ENCODE measurements at places on chromosomes 5 and 9. TPM values are rescaled to one million over a fixed set of nuclear protein-coding genes. Genes with fewer than 3 reads are reported as not detected.

DNA sequence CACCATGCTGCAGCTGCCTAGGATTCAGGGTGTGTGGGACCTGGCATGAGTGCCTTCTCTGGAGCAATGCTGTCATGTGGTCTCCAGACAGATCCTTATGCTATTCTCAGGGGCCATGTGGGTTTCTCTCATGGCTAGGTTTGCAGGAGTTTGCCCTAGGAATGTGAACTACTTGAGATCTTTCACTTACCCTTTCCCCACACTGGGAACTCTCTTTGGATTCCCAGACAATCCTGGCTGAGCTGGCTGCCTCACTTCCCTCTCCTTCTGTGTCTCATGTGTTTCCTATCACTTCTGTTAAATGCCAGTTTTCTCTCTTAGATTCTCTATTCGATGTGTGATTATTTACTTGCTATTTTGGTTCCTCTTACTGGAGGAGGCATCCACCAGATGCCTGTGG is 270.2 kb upstream of the RASA1 start:
- DNase-seq, result no peak

GRCh38 chr5:173327084-173327947 is 898 bp downstream of the STC2 start:
- peak; percentile 78 for DNase-seq

GRCh38 chr5:77744116-77744515 is 32.0 kb downstream of the TBCA start:
- DNase-seq, result no peak

Gene SUSD3
- total RNA-seq, result 40.9 TPM

Gene CCDC69
- total RNA-seq, result 23.2 TPM

DNA sequence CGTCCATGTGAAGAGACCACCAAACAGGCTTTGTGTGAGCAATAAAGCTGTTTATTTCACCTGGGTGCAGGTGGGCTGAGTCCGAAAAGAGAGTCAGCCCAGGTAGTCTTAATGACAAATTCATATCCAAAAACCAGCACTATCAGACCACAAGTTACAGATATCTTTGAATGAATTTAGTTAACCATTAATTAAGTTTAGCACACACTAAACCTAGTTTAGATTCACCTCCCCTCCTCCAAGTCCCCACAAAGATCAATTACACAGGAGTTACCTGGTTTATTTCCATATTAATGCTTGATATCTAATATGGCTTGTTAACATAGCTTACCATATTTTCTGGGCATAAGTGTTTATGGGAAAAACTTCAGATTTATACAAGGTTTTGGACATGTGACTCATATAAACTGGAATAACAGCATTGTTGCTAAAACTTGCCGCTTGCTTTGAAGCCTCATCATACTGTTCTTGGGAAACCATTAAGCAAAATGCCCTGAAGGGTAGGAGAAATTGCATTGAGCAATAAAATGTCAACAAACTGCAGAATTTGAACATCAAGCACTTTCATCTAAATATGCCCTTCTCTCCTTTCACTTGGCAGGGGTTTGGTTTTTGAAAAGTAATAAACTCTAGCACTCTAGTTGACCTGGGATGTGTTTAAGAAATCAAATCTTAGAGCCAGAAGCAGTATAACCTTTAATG is 166.9 kb downstream of the SNCAIP start:
- DNase-seq, result no peak

DNA sequence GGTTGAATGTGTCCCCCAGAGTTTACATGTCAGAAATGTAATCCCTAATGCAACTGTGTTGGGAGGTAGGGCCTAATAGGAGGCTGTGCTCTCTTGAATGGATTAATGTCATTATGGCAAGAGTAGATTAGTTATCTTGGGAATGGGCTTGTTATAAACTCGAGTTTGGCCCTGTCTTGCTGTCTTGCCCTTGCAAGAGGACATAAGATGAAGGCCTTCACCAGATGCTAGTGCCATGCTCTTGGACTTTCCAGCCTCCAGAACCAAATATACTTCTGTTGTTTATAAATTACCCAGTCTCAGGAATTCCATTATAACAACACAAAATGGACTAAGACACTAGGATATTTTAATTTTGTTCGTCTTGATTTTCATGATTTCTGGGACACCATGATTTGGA is 5.4 kb downstream of the PIK3R1 start:
- no peak for DNase-seq

DNA sequence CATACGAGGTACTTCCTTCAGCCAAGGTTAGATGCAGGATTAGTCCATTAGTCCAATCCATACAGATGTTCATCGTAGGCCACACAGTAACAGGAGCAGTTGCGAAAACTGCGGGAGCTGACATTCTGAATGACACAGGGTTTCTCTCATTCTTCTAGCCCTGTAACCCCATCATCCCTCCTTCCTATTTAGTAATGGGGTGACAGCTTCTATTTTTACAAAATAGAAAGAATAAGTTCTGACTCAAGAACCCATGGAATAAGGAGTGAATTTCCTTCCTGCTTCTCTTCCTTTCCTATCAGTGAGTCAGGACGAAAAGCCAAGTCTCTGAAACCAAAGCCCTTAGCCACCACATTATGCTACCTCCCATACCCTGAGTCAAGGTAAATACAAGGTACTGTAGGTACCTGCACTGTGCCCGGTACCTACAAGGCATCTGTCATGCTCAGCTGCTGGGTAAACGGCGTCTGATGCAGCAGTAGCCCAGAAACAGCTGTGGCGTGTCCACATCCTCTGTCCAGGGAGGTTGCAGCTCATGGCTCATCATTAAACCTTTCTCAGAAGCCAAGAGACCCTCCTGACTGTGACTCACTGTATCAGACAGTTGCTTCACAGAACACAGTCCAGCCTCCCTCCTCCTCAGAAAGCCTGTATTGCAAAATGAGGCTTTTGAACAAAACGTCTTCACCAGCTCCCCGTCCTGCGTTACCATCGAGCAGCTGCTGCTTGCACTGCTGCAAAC is 84.2 kb downstream of the ESM1 start:
- no peak for DNase-seq

Gene SLC2A6
- total RNA-seq, result 3.2 TPM

Gene NRARP
- 12.9 TPM for total RNA-seq

- DNase-seq, result no peak
These were observed 238.5 kb upstream of the FBXL7 start for GRCh38 chr5:15261269-15261995.

Gene HTR1A
- total RNA-seq, result not detected

Gene PDZD2
- not detected for total RNA-seq

Gene LCN9
- not detected for total RNA-seq

- DNase-seq, result no peak
These were observed 12.6 kb downstream of the SLIT3 start for GRCh38 chr5:169288066-169288930.

DNA sequence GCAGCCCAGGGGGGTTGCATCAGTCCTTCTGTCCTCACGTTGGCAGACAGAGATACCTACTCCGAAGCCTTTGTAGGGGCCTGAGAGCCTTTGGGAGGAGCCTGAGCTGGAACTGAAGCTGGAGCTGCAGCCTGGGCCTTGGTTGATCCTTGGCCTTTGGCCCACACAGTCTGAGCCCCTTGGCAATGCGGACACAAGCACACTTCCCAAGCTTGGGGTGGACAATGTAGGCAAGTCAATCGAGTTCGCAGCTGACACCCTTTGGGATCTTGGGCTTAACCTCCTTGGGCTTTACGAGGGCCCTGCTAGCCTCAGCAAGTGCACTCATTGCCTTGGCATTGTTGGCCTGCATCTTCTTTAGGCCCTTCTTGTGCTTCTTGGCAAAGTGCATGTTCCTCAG is 5.9 kb downstream of the CSNK1A1 start:
- DNase-seq, result no peak

Gene CCL28
- 7.4 TPM for total RNA-seq

Gene PKN3
- 24.3 TPM for total RNA-seq

DNA sequence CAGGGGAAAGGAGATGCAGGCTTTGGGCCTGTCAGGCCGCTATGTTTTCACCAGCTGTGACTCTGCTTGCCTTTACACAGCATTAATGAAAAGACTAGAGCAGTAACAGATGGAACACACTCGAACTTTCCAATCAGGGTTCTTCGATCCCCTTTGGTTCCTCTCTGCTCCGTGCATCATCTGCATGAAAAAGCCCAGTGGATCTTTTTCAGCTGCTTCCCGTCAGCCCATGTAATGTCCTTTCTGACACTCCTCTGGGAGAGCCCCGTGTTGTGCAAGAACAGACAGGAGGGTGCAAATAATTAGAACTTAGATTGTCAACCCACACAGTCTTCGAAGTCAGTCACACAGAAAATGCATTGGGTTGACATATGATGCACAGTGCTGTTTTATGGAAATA is 448.9 kb upstream of the ZNF462 start:
- DNase-seq, result no peak

DNA sequence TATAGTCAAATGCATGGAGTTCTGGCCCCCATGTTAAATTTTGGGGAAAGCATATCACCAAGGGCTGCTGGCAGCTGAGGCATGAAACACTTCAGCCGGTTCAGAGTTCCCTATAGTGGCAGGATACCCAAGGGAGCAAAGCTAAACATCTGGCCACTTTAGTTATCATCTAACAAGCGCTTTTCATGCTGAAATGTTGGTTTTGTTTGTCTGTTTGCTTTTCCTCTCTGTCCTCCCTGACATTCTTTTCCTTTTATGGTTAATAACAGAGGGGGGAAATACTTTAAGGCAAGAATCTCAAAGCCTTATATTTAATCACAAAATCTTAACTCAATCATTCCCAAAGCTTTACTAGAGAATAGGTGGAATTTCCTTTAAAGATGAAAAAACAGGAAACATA is 11.9 kb downstream of the APBA1 start:
- no peak for DNase-seq

- DNase-seq, result no peak
These were observed 2.6 kb downstream of the CLTB start for GRCh38 chr5:176413709-176414191.

Gene HAUS6
- 32.2 TPM for total RNA-seq

DNA sequence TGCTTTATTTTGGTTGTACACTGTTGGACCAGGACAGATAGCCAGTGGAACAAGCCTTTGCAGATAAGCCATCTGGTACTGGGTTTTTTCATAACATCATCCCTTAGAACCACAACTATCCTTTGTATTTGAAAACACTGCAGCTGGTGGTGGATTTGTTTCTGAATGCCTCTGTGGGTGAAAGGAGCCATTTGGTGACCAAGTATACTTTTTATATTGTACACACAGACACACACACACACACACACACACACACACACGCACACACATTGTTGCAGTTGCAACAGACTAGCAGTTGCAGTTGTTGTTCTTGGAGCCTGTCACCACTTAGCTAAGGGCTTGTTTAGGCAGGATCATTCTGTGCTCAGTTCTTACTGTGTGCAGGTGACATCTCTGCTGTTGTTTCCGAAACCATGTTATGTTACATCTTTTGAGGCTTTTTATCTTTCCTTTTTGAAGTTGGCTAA is 22.9 kb upstream of the CAVIN4 start:
- DNase-seq, result no peak

Gene PTGER4
- 53.0 TPM for total RNA-seq

Gene JAKMIP2
- 1.2 TPM for total RNA-seq

DNA sequence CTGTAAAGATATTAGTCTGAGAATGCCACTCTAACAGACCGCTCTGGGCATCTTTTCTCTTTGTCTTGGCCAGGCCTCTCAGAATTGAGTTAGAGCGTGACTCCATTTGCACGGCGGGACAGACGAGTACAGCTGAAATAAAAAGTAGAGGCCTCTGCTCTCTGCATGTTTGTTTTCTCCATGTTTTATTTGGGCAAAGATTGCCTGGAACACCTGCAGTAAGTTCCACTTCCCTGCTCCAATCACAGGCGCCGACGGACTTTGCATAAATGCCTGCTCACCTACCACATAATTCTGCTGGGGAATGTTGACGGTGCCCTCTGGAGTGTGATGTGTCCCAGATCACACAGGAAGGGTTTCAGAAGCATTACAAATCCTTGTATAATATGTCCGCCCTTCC is 10.6 kb downstream of the SPOCK1 start:
- DNase-seq, result no peak

Gene LRRTM2
- total RNA-seq, result 0.07 TPM

- no peak for DNase-seq
These were observed 114.2 kb downstream of the BASP1 start for GRCh38 chr5:17331651-17332050.

Gene ZNF366
- total RNA-seq, result not detected

Gene CYLC2
- total RNA-seq, result not detected

Gene PCDHGC3
- total RNA-seq, result 0.24 TPM

Gene ENHO
- not detected for total RNA-seq

- peak; percentile 89 for DNase-seq
These were observed 71.5 kb downstream of the ANKRD33B start for GRCh38 chr5:10635257-10635866.

Gene NR5A1
- total RNA-seq, result not detected

Gene GMCL2
- 0.07 TPM for total RNA-seq

GRCh38 chr5:27548484-27548883 is 510.1 kb upstream of the CDH9 start:
- DNase-seq, result no peak

Gene EPB41L4A
- not detected for total RNA-seq

- no peak for DNase-seq
These were observed 95.0 kb downstream of the MRPS27 start for GRCh38 chr5:72224946-72225463.
